ELF-1 (cell line): ENCODE measurements at places on chromosomes 7 and 10.

DNA sequence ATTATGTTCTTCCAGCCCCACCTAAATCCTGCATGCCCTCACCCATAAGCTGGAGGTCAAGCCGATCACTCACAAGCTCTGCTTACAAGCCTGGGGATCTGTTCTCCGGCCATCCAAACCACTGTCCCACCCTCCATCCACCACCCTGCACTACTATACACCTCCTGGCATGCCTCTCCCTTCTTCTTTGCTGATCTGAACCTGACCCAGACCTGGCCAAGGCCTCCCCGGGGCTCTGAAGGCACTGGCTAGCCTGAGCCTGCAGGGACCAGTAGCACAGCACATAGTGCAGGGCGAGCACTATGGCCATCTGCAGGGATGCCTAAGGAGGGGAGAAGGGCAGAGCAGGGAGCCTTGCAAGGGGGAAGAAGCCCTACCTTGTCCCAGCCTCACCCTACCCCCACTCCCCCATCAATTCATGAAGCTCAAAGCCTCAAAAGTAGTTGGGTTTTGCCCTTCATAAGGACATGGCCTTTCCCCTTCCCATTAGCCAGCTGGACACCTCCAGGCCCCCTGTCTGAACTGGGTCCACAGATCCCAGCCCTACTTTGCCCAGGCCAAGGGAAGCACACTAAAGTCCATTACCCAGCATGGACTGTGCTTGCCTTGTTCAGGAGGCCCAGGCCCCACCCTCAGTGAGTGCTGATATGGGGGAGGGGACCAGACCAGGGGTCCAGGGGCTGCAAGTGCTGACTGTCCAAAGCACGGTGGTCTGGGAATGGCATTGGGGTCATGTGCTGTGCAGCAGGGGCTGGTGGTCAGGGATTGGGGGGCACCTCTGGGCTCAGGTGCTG is 29.6 kb downstream of the CHAT start:
- DNase-seq, result no peak

- DNase-seq, result no peak
Measured at GRCh38 chr7:30914596-30914995, 2.9 kb downstream of the AQP1 start.

DNA sequence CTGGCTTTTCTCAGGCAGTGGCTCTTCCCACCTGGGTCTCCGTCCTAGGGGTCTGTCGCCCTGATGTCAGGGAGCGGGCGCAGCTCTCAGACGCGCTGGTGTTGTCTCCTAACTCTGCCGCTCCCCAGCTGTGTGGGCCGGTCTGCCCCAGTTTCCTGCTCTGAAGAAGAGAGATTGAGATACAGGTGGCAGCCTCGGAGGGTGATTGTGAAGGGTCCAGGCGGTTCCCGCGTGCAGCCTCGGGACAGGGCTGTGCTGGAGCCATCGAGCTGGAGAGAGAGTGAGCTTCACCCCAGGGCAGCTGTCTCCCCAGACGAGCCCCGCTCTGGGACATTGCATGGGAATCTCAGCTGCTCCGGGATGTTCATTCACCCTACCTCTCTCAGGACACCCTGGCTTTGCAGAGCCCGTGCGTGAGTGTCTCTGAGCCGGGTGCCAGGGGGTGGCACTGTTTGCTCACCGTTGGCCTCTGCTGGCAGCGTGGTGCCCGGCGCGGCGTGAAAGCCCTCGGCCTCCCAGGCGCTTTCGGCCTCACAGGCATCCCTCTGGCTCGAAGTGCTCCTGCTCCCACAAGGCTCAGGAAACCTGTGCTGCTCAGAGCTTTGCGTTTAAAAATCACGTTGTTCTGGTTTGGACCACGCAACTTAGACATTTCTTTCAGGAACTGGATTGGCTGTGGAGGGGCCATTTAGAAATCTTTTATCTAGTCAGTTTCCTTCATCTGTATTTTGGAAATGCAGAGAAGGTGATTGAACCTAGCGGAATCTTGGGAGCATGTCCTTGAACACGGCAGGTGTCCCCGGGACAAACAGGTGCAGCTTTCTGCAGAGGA is 33.8 kb upstream of the ZFAND2A start:
- DNase-seq, result peak; percentile 44

- no peak for DNase-seq
Measured at GRCh38 chr7:521221-522070, 1.8 kb upstream of the PDGFA start.

DNA sequence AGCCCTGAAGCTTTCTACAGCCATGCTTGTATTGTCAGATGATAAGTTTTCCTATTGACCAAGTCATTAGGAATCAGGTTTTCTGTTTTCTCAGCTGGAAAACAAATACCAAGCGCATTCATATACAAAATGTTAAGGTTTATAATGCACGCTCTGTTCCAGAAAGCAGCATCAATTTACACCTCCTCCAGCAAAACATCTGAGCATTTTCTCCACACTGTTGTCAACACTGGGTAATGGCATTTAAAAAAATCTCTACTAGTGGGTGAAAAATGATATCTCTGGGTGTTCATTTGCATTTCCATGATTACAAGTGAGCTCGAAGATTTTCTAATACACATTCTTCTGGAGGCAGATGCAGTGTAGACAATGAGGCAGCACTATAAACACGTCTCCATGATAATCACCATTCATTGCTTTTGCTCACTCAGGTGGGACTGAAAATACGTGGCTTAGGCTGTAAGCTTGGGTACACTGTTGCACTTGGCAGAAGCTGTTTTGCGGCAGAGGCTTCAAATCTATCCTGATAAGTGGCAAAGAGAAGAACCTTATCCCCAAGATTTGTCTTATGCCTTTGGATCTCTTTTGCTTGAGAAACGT is 114.8 kb upstream of the PLPP4 start:
- DNase-seq, result no peak

GRCh38 chr10:126654579-126654978 is 15.9 kb downstream of the C10orf90 start:
- no peak for DNase-seq
